ENCODE measurements at places on chromosomes 6 and 20. TPM values are rescaled to one million over a fixed set of nuclear protein-coding genes. Genes with fewer than 3 reads are reported as not detected.

- no peak overlapping the region for H3K27ac ChIP-seq
- peaks cover 12% of the 10 kb centered on the region for H3K4me1 ChIP-seq
- peaks cover 15% of the 10 kb centered on the region for H3K36me3 ChIP-seq
These were observed 12.1 kb upstream of the TGM6 start for GRCh38 chr20:2368621-2369020.

Gene MGME1
- total RNA-seq = 15.6 TPM

DNA sequence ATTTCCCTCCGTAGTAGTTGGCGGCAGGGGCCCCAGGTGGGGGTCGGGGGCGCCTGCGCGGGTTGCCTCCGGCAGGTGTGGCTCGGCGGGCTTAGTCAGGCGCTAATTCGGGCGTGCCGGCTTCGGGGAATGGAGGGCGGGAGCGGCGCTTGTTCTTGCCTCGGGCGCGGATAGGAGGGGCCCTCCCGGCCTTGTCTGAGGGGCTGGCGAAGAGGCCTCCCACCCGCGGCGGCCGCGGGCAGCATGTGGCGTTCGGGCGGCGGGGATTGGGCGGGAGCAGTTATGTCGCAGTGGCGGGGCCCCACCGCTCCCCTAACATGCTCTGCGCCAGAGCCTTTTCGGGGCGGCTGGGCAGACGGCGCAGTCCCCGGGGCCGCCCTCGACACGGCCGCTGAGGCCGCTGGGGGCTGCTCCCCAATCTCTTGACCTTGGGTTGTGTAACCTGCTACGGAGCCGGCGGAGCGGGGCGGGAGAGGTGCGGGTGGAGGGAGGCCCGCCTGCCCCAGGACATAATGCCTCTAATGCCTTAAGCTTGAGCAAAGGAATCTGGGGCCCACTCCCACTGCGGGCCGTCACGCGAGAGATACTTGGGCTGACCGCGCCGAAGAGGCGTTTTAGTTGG lies 1.1 kb downstream of the AMD1 start:
- H3K27ac ChIP-seq = peak overlapping the region; percentile 87
- H3K4me1 ChIP-seq = peaks cover 38% of the 10 kb centered on the region
- H3K4me3 ChIP-seq = peak overlapping the region; percentile 92
- DNase-seq = peak; percentile 20

Gene DZANK1
- total RNA-seq = 1.6 TPM

DNA sequence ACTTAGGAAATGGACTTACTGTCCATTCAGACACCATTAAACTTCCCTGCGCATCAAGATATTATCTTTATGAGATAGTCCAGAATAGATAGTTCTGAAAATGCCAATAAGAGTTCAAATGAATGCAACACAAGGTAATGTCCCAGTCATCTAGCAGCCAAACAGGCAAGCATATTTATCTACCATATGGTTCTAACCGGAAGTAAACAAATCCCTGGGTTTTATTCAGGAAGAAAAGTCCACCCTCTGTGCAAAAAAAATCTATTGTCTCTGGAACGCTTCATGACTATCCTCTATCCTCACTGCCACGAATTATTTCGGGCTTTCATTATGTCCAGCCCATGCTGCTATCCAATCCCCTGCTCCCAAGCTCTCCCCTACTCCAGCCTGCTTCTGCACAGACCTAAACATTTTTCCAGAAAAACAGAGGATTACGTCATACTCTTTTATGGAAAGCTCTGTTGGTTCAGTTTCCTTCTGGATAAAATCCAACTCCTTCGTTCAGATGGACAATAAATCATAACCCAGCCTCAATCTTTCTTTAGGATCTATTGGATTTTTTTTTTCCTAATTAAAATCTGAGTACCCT lies 11.4 kb downstream of the PPIL6 start:
- H3K4me1 ChIP-seq = peaks cover 20% of the 10 kb centered on the region
- no peak overlapping the region for H3K4me3 ChIP-seq
- H3K27me3 ChIP-seq = no peaks in the 10 kb centered on the region
- no peaks in the 10 kb centered on the region for H3K36me3 ChIP-seq
- no peak for DNase-seq

Gene PI3
- total RNA-seq = not detected

Gene ADNP
- total RNA-seq = 51.4 TPM

GRCh38 chr6:30767158-30767943 lies 23.0 kb upstream of the IER3 start:
- H3K4me3 ChIP-seq = no peak overlapping the region
- peaks cover 2% of the 10 kb centered on the region for H3K27me3 ChIP-seq
- peaks cover 80% of the 10 kb centered on the region for H3K4me1 ChIP-seq
- peaks cover 5% of the 10 kb centered on the region for H3K36me3 ChIP-seq
- H3K27ac ChIP-seq = peak overlapping the region; percentile 2
- DNase-seq = no peak

Gene FAM209A
- total RNA-seq = not detected

Gene SLC22A3
- total RNA-seq = not detected

Gene CNR1
- not detected for total RNA-seq

- peaks cover 15% of the 10 kb centered on the region for H3K36me3 ChIP-seq
- no peaks in the 10 kb centered on the region for H3K27me3 ChIP-seq
- no peak overlapping the region for H3K27ac ChIP-seq
- H3K4me3 ChIP-seq = no peak overlapping the region
These were observed 89.4 kb upstream of the MRPS10 start for GRCh38 chr6:42307141-42307470.

Data from HFFc6 (cell line).